ENCODE measurements at places on chromosomes 1 and 21.

- no peaks in the 10 kb centered on the region for H3K27me3 ChIP-seq
- no peaks in the 10 kb centered on the region for H3K4me1 ChIP-seq
- no peak overlapping the region for H3K4me3 ChIP-seq
- H3K27ac ChIP-seq: no peak overlapping the region
- H3K36me3 ChIP-seq: no peaks in the 10 kb centered on the region
These were observed 188.7 kb downstream of the COL11A1 start for GRCh38 chr1:102919659-102920058.

GRCh38 chr1:58308206-58308605 is 238.3 kb downstream of the OMA1 start:
- DNase-seq: no peak
- H3K4me1 ChIP-seq: no peaks in the 10 kb centered on the region
- H3K27me3 ChIP-seq: no peaks in the 10 kb centered on the region
- H3K27ac ChIP-seq: no peak overlapping the region
- no peak overlapping the region for H3K4me3 ChIP-seq

DNA sequence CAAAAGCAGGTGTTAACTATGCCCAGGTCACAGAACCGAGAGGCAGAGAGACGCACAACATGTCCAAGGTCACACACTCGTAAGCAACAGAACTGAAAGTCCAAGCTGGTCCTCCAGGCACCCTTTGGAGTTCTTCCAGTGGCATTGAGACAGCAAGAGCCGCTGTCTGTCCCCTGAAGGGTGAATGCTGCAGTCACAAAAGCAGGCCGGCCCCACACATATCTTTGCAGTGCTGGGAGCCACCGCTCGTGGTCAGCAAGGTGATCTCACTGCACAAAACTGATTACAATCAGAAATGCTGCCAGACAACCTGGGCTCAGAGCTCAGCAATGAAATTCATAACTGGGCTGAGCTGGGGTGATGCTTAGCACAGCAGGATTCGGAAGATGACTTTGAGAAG is 47.4 kb upstream of the RAB4A start:
- no peaks in the 10 kb centered on the region for H3K27me3 ChIP-seq
- peaks cover 3% of the 10 kb centered on the region for H3K4me1 ChIP-seq
- H3K4me3 ChIP-seq: no peak overlapping the region
- peak overlapping the region; percentile 11 for H3K27ac ChIP-seq
- no peaks in the 10 kb centered on the region for H3K36me3 ChIP-seq
- DNase-seq: peak; percentile 57

- no peaks in the 10 kb centered on the region for H3K4me1 ChIP-seq
- no peak for DNase-seq
- H3K27me3 ChIP-seq: no peaks in the 10 kb centered on the region
These were observed 28.3 kb upstream of the PCBP3 start for GRCh38 chr21:45615145-45615711.

- no peak overlapping the region for H3K4me3 ChIP-seq
- H3K4me1 ChIP-seq: no peaks in the 10 kb centered on the region
- peaks cover 33% of the 10 kb centered on the region for H3K36me3 ChIP-seq
These were observed 41.7 kb downstream of the DIP2A start for GRCh38 chr21:46500224-46500861.

GRCh38 chr1:248736977-248737376 is 18.6 kb downstream of the LYPD8 start:
- no peak for DNase-seq
- H3K4me1 ChIP-seq: no peaks in the 10 kb centered on the region
- no peaks in the 10 kb centered on the region for H3K27me3 ChIP-seq
- H3K27ac ChIP-seq: no peak overlapping the region

DNA sequence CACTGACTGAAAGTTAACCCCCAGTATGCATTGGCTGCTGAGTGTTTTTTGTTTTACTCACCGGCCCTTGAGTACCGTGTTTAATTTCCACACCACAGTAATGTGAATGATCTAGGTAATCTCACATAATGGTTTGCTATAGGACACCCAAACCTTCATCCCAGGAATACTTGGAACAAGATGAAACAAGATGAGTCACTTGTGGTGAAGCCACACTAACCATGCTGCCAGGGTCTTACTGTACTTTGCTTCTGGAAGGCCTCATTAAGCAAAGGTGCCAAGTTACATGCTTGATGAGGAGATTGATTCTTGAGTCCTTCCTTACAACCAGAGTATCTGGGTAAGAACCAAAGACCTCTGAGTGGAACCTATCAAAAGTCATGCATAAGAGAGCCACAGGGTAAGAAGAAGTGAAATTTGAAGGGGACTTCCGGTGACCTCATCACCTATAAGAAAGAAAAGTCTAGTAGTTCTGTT is 163.3 kb downstream of the NRIP1 start:
- H3K4me1 ChIP-seq: no peaks in the 10 kb centered on the region
- H3K36me3 ChIP-seq: no peaks in the 10 kb centered on the region
- no peak overlapping the region for H3K27ac ChIP-seq
- no peak overlapping the region for H3K4me3 ChIP-seq
- DNase-seq: no peak

- no peaks in the 10 kb centered on the region for H3K27me3 ChIP-seq
- H3K27ac ChIP-seq: no peak overlapping the region
- peaks cover 4% of the 10 kb centered on the region for H3K4me1 ChIP-seq
- DNase-seq: no peak
- no peaks in the 10 kb centered on the region for H3K36me3 ChIP-seq
These were observed 19.3 kb downstream of the SPEN start for GRCh38 chr1:15866721-15867201.

Data from small intestine (tissue), 16 donors.